Esophagus squamous epithelium (tissue), 5 donors: ENCODE measurements at places on chromosomes 1 and 21. TPM values are rescaled to one million over a fixed set of nuclear protein-coding genes. Genes with fewer than 3 reads are reported as not detected.

The RIPK4 gene
- 57.0 TPM for total RNA-seq

The CFHR2 gene
- not detected for total RNA-seq

The TEKT2 gene
- total RNA-seq = not detected

GRCh38 chr1:170678027-170678600 lies 14.2 kb downstream of the PRRX1 start:
- H3K4me3 ChIP-seq = no peak overlapping the region
- H3K27me3 ChIP-seq = no peaks in the 10 kb centered on the region
- no peaks in the 10 kb centered on the region for H3K4me1 ChIP-seq

- no peaks in the 10 kb centered on the region for H3K4me1 ChIP-seq
- H3K27ac ChIP-seq = no peak overlapping the region
- no peak overlapping the region for H3K4me3 ChIP-seq
- no peak for DNase-seq
- H3K36me3 ChIP-seq = no peaks in the 10 kb centered on the region
- no peaks in the 10 kb centered on the region for H3K27me3 ChIP-seq
These were observed 27.5 kb upstream of the NCAM2 start for GRCh38 chr21:20970691-20971090.

DNA sequence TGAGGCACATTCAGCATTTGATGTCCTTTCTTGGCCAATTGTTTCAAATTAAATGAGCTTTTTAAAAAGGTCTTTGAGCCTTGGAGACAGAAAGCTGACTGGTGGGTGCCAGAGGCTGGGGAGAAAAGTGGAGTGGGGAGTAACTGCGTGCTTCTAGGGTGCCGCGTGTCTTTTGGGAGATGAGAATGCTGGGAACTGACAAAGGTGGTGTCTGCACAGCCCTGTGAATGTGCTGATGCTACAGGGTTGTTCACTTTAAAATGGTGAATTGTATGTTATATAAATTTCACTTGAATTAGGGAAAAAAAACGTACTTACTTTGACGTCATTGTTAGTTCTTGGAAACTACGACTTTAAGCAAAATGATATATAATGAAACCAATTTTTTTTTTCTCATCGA lies 8.1 kb upstream of the TFF1 start:
- H3K4me3 ChIP-seq = no peak overlapping the region
- no peaks in the 10 kb centered on the region for H3K27me3 ChIP-seq
- no peak for DNase-seq
- no peaks in the 10 kb centered on the region for H3K4me1 ChIP-seq
- no peaks in the 10 kb centered on the region for H3K36me3 ChIP-seq

DNA sequence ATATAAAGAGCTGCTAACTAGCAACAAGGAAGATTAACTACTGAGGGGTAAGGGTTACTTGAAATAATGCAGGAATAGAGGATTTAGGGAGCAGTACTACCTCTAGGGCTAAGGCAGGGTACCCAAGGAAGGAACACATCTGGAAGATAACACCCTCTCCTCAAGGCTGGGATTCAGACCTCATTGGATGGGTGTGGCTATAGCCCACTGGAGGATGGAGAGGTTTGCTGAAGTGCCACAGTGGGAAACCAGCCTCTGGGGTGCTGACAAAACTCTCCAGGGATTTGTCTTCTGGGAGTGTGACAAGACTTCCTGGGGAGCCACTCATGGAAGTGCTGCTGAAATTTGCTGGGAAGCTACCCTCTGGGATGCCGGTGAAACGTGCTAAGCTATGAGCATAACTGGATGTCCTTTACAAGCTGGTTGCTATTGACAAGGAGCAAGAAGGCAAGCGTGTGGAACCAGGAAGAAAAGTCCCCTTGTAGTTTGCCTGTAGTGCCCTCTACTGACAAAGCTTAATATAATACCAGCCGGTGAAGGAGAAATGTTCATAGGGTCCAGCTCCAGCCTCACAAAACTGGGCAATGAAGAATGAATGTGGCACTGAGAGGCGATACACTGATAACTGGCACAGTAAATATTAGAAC lies 122.8 kb upstream of the USP24 start:
- DNase-seq = no peak
- H3K27me3 ChIP-seq = no peaks in the 10 kb centered on the region
- H3K36me3 ChIP-seq = no peaks in the 10 kb centered on the region

DNA sequence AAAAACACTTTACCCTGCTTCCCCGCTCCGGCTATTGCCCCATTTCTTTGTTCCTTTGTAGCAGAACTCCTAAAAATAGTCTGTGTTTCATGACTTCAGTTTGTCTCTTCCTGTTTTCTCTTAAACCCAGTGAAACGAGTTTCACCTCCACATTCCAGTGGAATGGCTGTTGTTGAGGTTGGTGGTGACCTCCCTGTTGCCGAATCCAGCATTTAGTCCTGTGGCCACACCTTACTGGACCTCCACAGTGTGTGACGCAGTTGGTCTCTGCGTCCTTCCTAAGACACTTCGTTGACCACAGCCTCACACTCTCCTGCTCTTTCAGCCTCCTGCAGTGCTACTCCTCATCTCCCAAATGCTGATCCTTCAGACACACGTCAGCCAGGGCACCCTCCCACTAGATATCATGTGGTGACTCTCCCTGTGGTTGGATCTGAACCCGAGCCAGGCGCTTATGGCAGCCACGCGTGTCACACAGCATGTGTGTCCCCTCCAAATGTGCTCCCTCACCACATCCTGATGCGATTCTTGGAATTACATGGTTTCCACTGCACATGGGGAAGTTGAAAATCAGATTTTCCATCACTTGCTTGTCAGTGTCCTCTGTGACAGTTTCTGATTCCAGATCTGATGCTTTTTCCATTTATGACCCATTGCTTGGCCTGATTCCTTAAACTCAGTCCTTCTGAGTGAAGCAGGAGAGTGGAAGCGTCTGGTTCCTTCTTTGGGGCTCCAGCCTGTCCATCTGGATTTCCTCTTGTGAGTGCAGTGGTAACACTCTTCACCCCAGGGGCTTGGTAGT lies 99.1 kb upstream of the ARTN start:
- H3K27ac ChIP-seq = peak overlapping the region; percentile 79
- no peaks in the 10 kb centered on the region for H3K36me3 ChIP-seq
- peaks cover 32% of the 10 kb centered on the region for H3K4me1 ChIP-seq
- no peak for DNase-seq
- no peak overlapping the region for H3K4me3 ChIP-seq

DNA sequence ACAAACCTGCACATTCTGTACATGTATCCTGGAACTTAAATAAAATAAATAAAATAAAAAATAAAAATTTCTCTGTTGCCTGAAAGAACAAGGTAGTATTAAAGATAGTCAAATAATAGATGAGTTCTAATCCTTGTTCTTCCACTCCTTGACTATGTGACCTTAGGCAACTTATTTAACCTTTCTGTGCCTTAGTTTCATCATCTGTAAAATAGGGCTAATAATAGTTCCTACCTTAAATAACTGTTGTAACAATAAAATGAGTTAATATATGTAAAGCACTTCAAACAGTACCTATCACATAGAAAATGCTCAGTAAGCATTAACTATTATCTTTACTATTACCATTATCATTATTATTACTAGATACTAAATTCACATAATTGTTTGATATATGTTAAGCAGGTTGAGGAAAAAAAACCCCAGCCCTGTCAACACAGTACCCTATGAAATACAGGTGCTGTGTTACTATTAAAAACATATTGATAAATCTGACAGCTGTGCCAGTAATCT lies 23.1 kb downstream of the SASS6 start:
- no peak overlapping the region for H3K4me3 ChIP-seq
- DNase-seq = no peak
- H3K4me1 ChIP-seq = no peaks in the 10 kb centered on the region
